IPS DF 6.9 (cell line): ENCODE measurements at places on chromosomes 1 and 21.

DNA sequence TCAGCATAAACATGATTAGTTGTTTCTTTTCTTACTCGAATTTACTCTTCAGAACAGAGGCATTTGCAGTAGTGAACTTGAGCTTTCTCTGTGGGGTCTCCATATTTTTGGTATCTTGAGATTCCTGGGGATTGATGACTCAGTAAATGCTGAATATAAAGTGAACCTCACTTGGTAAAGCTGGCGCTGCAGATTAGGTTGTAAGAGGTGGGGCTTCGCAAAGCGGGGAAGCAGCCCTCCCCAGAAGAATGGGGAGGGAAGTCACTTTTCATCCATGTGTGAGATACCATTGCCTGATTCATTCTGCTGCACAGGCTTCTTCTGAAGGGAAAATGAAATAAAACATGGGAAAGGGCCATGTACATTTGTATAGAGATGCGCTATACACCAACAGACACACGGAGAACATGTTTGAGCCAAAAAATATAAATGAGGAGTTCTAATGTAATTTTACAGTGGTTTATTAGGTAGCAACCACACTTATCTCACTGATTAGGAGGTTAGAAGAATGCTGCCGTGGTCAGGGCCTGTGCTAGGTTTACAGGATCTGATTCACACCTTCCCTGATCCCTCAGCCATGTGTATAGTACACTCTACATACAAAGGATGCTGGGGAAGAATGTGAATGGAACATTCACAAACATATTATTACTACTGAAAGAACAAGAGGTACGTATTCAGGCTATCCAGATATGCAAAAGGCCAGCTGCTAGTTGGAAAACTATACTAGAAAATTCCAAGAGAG lies 63.5 kb downstream of the DNTTIP2 start:
- no peak for DNase-seq

DNA sequence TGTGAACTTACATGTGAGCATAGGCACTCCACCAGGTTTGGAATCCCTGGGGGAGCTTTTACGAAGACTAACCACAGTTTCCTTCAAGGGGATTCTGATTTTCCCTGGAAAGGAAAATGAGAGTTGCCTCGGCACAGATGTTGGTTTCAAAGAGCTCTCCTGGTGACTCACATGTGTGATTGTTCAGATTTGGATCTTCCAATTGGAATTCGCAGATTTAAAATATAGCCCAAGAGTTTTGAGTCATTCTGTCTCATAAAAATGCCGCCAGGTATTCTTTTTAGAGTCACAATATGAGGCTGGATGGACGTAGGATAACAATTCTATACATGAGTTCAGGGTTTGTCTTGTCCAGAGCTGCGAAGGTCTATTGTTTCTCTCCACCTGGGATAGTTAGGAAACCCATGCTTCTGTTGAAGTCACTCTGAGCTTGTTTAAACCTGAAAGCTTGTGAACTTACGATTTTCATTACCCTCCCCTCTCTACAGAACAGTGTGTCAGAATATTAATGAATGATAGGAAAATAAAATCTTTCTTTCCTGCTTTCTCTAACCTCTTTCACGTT lies 64.9 kb downstream of the TGFB2 start:
- no peak for DNase-seq

DNA sequence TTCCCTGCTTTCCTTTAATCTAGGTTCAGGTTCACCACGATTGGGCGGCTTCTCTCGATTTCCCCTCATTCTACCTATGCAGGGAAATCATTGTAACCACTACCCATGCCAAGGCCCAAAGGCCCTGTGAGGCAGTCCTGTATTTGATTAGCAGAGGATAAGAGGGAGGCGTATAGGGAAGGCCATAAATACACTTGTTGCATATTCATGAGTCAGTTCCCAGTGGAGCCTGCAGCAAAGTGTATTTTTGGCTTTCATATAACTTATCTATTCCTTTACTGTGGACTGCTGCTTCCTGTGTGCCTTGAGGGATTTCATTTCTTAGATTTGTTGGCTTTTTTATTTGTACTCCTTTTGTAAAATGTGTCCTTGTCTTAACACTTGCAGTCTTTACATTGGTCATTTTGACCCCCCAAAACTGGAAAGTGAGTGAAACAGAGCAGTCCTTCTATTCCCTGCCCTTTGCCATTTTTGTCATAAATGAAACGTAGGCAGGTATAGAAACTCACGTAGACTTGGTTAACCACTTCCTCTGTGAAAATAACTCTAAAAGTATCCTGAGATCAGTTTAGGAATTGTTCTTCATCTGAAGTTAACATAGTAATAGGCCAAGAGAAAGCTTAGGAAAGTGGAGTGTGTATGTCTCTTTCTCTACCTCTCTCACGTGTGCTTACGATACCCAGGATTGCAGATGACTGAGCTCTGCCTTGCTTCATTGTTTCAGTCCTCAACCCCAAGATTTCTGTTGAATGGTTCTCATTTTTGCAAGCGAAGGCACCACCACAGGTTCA lies 19.6 kb upstream of the KCNQ4 start:
- no peak for DNase-seq

- DNase-seq, result no peak
These were observed 7.5 kb downstream of the DENND4B start for GRCh38 chr1:153938996-153939395.

DNA sequence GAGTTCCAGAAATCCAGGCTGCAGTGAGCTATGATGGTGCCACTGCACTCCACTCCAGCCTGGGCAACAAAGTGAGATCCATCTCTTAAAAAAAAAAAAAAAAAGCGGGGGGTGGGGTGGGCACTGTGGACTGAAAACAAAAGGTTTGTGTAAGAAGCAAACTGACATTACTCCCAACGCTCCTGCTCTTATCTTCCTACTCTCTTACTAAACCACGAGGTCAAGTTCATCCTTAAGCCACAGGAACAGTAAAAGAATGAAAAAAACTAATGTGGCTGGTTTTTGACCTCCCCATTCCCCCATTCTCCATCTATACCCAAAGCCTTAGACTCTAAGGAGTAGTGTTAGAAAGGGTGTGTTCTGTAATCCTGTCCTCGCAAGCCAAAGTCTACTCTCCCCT lies 30.8 kb downstream of the TFAP2E start:
- DNase-seq, result no peak

- DNase-seq, result no peak
These were observed 21.4 kb downstream of the SOX13 start for GRCh38 chr1:204094313-204094729.

DNA sequence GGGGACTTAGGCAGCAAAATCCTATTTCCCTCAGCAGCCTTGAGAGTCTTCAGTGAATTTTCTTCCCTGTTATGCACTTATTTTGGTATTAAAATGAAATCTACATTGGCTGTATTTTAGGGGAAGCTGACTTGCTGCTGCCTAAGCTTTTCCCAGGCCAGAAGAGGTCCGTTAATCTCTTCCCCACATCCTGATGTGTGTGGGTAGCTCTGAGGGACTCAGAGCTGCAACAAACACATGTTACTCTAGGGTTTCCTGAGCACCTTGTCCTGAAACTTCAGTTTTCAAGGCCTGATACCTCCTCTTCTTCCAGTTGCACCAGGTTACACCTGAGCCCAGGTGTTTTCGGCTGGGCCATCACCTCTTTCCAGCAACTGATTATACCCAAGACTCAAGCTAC lies 51.5 kb downstream of the SYT6 start:
- DNase-seq, result no peak

DNA sequence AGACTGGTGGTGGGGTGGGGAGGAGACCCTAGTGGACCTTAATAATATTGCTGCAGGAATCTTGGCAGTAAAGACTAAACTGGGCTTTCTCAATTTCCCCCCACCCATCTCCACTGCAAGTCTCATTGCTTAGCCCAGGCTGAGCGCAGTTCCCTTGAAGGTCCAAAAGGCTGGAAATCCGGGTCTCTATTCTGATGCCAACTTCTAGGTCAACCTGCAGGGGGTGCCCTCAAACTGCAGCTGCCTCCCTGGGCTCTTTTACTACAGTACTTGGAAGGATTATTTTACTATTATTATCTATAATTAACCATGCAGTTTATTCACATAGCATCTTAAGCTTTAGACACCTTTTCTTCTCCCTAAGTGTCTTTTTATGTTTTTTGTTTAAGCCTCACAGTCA lies 85.4 kb upstream of the WARS2 start:
- no peak for DNase-seq

DNA sequence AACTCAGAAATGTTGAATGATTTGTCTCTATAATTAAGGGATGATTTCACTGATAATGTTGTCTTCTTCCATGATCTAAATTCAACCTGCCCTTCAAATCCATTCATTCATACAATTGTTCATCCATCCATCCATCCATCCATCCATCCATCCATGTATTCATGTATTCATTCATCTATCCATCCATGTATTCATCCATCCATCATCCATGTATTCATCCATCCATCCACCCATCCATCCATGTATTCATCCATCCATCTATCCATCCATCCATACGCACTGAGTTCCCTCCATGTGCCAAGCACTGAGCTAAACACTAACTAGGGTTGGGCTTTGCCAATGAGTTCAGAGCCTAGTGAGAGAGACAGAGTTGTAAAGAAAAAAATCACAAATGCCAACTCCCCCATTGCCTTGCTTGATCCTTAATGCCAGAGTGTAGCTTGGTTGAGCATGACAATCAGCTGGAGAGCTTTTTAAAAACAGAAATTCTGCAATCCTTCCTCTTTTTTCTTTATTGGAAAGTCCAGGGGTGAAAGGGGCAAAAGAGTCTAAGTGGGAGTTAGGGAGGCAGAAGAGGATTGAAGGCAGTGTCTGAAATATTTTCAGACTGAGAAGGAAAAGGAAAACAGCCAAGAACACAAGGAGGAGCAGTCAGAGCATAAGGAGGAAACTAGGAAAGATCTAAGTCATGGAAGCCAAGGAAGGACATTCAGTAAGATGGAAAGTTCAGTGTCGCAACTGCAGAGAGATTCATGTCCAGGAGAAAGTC lies 92.4 kb upstream of the ERG start:
- no peak for DNase-seq

DNA sequence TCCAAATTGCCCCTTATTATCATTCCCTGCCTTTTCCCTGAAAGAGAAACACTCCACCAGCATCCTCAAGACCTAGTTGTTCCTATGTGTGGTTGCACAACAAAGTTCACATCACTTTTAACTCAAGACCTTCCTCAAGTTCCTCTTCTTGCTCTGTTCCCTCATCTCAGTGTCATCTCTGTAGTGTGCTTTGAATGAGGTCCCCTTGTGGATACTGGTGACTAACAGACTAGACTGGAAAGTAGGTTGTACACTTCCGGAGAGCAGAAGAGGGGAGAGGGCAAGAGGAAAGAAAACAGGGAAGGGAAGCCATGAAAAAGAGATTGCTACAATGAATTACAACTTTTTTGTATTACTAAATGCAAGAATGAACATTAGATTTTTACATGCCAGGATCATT lies 853.8 kb downstream of the USP25 start:
- DNase-seq, result no peak
